Hair follicular keratinocyte (primary cell): ENCODE measurements at places on chromosomes 3 and 15. TPM values are rescaled to one million over a fixed set of nuclear protein-coding genes. Genes with fewer than 3 reads are reported as not detected.

GOLGA6L1 gene
- total RNA-seq, result not detected in 2 replicates

LRRC34 gene
- total RNA-seq, result 2.3 and 10.3 TPM in 2 replicates

DTWD1 gene
- 8.4 and 9.9 TPM in 2 replicates for total RNA-seq

TOPAZ1 gene
- total RNA-seq, result not detected in 2 replicates

ARIH1 gene
- 32.1 and 34.1 TPM in 2 replicates for total RNA-seq

CPEB1 gene
- total RNA-seq, result 0.04 TPM in 1 of 2 replicates, not detected in the other

XCR1 gene
- total RNA-seq, result not detected in 2 replicates

GOLGA8S gene
- total RNA-seq, result not detected in 2 replicates

GRAMD1C gene
- 2.6 and 7.8 TPM in 2 replicates for total RNA-seq

UQCC5 gene
- 7.2 and 12.3 TPM in 2 replicates for total RNA-seq

IMPG2 gene
- 0.04 TPM in 1 of 2 replicates, not detected in the other for total RNA-seq

SEMA3G gene
- total RNA-seq, result 0.46 TPM in 1 of 2 replicates, not detected in the other

CHSY1 gene
- total RNA-seq, result 18.4 and 24.4 TPM in 2 replicates

TMCO5A gene
- total RNA-seq, result not detected in 2 replicates

ATP10A gene
- total RNA-seq, result not detected in 2 replicates

SEC61A1 gene
- total RNA-seq, result 264 and 266 TPM in 2 replicates

ADAM10 gene
- 38.4 and 63.7 TPM in 2 replicates for total RNA-seq

THRB gene
- 0.84 and 3.0 TPM in 2 replicates for total RNA-seq

EOMES gene
- total RNA-seq, result 1.9 and 2.7 TPM in 2 replicates
